ENCODE measurements at places on chromosomes 3 and 15.

- DNase-seq = no peak
Observed at GRCh38 chr3:72754582-72754981, 93.7 kb downstream of the SHQ1 start.

DNA sequence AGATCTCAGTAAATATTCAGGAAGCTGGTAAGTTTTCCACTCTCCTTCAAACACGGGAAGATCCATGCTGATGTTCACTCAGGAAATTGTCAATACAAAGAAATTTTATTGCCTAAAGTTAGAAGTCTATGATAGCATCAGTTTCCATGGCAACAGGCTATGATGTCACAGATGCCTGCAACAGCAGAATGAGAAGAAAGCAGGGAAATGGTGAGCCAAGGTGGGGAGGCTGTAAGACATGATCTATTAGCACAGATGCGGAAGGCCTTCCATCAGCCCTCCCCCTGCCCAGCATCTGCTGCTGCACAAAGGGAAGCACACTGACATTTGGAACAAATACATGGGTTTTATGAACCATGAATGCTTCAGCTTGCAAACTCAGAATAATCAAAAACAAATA is 28.6 kb downstream of the EPHB1 start:
- DNase-seq = no peak

- no peak for DNase-seq
Observed at GRCh38 chr15:64990168-64990470, 405 bp upstream of the SPG21 start.

GRCh38 chr3:66425032-66425431 is 75.8 kb downstream of the LRIG1 start:
- DNase-seq = no peak

- no peak for DNase-seq
Observed at GRCh38 chr3:49994476-49994875, 54.5 kb downstream of the RBM6 start.

DNA sequence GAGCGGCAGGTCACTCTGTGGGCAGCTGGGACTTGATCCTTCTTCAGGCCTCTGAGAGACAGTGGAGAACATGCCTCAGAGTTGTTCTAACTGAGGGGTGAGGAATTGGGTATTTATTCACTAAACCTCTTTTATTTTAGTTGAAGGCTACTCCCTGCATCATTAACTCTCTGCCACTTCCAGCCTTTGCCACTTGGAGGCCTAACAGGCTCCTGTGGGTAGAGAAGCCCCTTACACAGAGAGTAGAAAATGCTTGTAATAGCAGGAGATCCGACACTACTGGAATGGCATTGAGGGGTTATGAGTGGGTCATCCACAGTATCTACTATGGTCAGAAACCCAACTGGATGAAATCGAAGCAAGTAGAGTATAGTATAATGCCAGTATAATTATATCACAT is 81.7 kb downstream of the RYR3 start:
- no peak for DNase-seq

DNA sequence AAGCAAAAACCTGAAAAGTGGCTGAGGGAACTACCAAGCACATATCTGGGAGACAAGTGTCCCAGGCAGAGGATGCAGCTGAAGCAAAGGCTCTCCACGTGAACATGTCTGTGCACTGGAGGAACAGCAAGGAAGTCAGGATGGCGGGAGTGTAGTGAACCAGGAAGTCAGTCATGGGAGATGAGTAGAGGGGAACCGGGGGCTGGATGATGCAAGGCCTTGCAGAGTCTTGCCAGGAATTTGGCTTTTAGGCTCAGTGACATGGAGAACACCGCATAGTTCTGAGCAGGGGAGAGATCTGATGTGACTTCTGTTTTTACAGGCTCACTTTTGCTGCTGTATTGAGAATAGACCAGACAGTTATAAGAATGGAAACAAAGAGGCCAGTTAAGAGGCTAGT is 19.0 kb downstream of the C2CD4A start:
- DNase-seq = no peak

DNA sequence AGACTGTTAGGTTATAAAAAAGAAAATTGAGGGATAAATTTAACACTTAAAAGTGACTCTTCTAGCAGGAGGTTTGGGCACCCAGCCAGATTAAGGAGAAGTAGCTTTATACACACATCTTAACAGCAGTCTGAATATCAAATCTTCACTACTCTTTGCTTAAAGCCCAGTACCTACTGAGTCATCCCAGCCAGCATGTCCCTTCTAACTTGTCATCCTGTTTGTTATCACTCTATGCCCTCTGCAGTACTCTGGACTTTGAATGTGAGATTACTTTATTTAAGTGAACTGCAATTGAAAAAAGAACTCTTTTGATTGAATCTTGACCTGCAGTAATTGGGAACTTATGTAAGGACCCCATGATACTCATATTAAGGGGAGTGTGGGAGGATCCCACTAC is 77.6 kb downstream of the FHIT start:
- no peak for DNase-seq
